Forelimb muscle (tissue), 1 donor: ENCODE measurements at places on chromosomes 4 and X.

- DNase-seq = no peak
These were observed 196.9 kb downstream of the NSUN7 start for GRCh38 chr4:40946652-40947051.

- DNase-seq = no peak
These were observed 618.1 kb downstream of the PPP4R3C start for GRCh38 chrX:26845056-26845455.

GRCh38 chr4:13782231-13782630 lies 154.7 kb upstream of the BOD1L1 start:
- DNase-seq = no peak

- DNase-seq = no peak
These were observed 70.6 kb downstream of the PPP2R2C start for GRCh38 chr4:6401797-6402196.

GRCh38 chr4:146335763-146336409 lies 121.5 kb downstream of the REELD1 start:
- DNase-seq = no peak

DNA sequence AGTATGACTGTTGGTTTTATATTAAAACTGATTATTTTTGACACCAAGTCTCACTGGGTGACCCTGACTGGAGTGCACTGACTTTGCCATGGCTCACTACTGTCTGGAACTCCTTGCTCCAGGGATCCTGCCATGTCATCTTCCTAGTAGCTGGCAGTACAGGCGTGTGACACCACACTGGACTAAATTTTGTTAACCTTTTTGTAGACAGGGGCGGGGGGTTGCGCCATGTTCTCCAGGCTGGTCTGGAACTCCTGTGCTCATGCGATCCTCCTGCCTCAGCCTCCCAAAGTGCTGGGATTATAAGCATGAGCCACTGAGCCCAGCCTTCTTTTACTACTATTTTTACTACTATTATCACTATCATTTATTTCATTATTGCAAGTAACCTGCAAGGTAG lies 8.9 kb downstream of the XAGE1A start:
- DNase-seq = no peak

DNA sequence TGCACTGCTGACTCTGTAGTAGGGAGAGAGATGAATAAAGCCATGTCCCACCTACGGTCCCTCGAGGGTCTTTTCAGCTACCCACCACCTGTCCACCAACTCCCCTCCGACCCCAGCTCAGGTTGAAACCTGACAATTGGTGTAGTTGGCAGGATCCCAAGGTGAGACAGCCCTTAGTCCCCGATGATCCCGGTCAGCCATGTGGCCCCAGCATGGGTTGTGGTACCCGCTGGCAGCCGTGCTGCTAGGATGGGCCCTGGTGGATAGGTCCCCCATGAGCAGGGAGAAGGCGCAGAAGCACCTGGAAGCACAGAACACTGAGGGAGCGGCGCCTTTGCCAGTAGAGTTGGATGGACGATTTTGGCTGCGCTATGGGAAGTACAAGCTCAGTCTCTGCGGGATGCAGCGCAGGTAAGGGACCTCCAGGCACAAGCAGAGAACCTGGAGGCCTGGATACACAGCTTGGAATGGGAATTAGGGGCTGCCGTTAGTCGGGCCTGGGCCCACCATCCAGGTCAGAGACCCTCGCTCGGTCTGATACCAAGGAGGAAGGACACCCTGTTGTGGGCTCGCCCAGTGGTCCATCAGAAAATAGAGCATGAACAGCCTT lies 694.6 kb upstream of the AGA start:
- DNase-seq = no peak

DNA sequence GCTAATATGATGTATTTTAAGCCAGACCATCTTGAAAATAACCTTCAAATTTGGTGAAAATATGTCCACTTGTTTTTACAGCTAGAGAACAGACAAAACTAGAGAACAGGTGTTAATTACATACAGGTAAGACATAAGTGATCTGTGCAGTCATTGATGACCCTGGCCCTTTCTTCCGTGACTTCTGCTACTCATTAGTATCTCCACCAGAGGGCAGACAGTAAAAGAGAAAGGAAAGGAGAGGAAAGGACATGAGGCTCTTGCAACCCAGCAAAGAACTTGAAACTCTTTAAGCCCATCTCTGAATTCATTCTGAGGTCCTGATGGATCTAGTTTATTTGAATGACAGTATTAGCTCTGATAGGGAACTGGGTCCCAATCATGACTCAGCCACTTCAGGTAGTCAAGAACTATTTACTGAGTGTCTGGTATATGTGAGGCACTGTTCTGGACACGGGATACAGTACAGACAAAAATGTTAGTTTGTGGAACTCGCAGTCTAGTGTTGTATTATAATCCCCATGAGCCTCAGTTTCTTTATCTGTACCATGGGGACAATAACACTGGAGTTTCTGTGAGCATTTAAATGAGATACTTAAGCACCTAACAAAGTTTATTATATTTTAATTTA lies 121.0 kb upstream of the TEX13D start:
- no peak for DNase-seq

DNA sequence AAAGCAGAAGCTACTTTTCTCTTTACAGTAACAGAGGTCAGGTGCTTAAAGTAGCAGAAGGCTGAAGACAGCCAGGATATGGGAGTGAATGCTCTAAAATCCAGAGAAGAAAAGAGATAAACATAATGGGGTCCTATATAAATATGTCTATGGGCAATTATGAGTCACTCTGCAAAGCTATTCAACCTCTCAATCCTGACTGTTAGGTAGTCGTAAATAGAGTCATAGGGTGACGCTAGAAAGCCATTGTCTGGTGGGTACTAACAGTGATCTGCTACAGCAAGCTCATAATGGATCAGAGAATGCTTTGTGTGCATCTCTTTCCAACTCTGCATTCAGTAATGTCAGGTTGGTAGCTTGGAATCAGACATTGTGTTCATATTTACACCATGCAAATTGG lies 53.5 kb upstream of the PDE5A start:
- no peak for DNase-seq

- DNase-seq = no peak
These were observed 165.1 kb downstream of the VSIG4 start for GRCh38 chrX:65874765-65875164.

DNA sequence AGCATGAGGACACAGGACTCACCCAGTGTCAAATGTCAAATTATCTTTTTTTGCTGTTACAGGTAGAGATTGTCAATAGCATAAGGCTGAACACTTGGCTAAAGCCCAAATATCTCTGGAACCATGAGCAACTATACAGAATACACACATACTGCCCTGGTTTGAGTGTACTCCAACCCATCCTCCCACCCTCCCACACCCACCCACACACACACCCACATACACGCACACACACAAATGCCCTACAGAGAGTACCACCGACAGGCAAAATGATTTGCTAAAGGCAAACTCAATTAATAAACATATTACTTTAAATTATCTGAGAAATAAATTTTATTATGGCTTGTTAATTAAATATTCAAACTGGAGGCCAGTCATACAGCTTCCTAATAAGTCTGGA lies 173.1 kb upstream of the MAP3K15 start:
- DNase-seq = no peak

DNA sequence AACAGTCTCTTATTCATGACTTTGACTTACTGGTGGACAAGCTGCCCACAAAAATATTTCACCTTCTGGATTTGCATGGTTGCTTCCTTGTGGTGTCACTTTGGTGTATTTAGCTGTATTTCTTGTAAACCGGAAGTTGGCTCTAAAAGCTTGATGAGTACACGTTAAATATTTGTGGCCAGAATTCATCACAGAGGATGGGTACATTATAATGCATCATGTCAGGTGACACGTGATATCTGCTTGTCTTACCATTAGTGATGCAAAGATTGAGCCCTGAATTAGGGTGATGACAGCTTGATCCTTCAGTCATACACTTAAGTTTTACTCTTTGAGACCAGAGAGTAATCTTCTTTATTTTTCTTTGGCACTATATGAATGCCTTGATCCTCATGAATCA lies 188.3 kb upstream of the RPS6KA3 start:
- DNase-seq = no peak

- no peak for DNase-seq
These were observed 45.5 kb downstream of the CENPC start for GRCh38 chr4:67499799-67500198.

- no peak for DNase-seq
These were observed 253.8 kb upstream of the DMD start for GRCh38 chrX:33465137-33465536.

DNA sequence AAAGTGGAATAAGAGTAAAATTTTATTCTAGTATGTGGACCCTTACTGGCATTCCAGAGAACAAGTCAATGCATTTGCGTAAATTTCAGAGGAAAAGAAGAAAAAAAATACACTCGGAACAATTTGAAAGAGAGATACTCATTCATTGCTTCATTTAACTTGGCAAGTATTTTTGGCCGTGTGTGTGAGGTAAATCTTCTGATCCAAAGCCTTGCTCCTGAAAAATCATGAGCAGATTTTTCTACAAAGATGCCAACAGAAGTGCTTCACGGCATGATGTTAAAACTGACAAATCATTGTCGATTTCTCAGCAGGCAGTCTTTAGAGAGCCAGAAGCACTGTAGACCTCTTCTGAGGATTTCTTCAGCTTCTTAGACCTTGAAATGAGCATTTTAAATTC lies 194.0 kb downstream of the COX18 start:
- no peak for DNase-seq

DNA sequence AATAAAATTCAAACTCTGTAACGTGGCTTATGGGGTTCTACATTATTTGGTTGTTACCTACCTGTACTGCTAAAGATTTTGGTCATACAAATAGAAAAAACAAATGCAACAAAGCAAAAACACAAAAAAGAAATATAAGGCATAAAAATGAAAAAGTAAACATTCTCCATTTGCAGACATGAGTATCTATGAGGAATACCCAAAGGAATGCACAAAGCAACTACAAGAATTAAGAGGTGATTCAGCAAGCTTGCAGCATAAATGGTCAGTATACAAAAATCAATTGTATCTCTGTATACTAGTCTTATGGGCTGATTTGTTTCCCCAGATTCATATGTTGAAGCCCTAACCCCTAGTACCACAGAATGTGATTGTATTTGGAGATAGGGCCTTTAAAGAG lies 3.6 kb upstream of the PDE5A start:
- DNase-seq = no peak

DNA sequence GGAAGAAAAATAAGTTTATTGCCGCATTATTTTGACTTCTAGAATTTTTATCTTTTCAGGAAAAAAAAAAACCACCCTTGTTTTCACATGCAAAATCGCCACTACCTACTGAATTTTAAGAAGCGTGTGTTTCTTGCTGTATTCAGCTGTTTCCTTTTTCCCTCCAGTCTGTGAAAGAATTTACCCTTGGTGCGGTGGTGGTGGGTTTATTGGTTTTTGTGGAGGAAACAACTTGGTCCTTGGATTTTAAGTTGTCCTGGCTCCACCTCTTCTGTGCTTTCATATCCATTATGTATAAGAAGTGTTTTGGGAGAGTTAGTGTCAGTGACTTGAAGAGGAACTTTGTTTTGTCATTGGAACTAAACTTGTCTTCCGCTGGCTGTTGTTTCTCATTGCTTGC lies 8.1 kb downstream of the RAPGEF2 start:
- DNase-seq = no peak

GRCh38 chrX:35682476-35682875 lies 115.7 kb upstream of the MAGEB16 start:
- DNase-seq = no peak

DNA sequence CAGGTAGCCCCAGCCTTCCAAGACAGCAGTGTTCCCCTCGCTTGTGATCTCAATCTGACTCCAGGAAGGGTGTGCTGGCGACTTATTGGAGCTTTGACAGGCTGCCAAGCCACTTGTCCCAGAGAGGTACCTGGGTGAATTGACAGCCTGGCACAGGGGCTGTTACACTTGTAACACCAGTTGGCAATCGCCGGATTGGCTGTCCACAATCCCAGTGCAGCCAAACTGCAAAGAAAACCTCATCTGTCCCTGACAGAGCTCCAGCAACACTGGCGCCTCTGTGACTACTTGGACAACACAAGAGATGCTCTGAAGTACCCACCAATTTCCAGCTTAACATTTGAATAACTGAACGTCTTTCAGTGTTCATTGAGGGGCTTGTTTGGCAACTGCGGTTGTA lies 76.8 kb upstream of the PRPS1 start:
- no peak for DNase-seq

- no peak for DNase-seq
These were observed 399.2 kb downstream of the IL15 start for GRCh38 chr4:142035566-142035965.

GRCh38 chr4:24557026-24558025 lies 27.0 kb downstream of the DHX15 start:
- DNase-seq = no peak
